ENCODE measurements at places on chromosomes 1 and 21.
A peak's percentile ranks its signal among the peaks of the same experiment; 100 is the strongest.

GRCh38 chr21:46193829-46194373 lies 9.6 kb upstream of the SPATC1L start:
- DNase-seq = no peak

- no peak for DNase-seq
These were observed 75.0 kb downstream of the IGSF21 start for GRCh38 chr1:18182398-18183160.

DNA sequence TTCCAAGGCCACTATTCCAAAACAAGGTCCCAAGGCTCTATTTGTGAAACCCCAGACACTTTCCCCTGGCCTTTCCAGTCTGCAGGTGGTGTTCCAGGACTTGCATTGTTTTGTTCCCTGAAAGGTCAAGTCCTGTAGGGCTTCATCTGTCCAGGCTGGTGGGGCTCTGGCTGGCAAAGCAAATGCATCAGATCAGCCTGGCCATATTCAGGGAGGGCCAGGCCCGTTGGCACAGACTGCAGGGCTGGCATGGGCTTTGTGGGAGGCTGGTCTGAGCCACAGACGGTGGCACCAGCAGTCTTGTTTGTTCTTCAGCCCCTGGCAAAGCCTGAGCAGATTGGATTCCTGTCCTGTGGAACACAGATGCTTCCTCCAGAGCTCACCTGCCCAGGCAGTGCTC lies 93.0 kb downstream of the SPATA46 start:
- no peak for DNase-seq

DNA sequence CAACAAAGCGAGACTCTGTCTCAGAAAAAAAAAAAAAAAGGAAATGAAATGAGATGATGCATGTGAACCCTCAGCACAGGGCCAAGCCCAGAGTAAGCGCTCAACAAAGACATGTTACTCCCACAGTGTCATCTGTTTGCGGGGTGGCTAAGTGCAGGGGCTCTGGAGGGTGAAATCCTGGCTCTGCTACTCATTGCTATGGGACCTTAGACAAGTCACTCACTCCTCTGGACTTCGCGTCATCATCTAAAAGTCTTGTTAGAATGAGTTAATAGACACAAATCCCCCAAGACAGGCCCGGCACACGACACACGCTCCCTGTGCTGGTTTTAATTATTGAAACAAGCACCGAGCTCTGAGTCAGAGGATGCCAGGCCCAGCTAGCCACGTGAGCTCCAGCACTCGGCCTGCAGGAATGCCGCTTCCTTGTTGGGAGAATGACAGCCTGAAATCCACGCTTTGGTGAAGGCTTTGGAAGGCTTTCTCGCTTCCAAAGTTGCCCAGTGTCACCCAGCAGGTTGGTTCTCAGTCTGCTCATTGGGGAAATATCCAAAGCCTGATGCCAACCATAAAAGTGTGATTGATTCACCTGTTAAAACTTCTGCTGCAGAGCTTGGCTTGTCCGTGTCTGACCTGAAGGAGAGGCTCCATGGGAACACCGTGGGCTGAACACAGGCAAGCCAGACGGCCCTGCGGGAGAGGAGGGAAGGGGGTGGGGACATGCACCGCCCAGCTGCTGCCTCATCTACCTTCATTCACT lies 36.7 kb upstream of the TARDBP start:
- no peak for DNase-seq

DNA sequence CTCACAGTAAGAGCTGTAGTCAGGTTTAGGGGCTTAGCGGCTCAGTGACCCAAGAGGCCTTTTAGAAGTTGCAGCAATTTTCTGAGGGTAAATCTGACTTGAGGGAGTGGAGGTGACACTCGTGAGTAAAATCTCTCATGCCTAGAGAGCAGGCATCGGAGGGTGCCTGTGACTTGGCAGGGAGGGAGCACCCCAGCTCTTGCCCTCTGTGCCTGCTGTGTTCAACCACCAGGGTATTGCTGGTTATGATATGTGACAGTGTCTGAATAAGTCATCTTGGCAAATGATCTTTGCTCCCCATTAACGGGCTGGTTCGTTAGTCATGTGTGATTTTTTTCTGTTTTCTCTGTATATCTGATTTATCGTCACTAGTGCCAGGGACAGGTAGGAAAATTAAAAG lies 5.9 kb downstream of the MAN1C1 start:
- no peak for DNase-seq

GRCh38 chr1:223837206-223837605 lies 8.5 kb downstream of the TP53BP2 start:
- DNase-seq = no peak

GRCh38 chr1:83026745-83027144 lies 972.2 kb downstream of the TTLL7 start:
- DNase-seq = no peak

DNA sequence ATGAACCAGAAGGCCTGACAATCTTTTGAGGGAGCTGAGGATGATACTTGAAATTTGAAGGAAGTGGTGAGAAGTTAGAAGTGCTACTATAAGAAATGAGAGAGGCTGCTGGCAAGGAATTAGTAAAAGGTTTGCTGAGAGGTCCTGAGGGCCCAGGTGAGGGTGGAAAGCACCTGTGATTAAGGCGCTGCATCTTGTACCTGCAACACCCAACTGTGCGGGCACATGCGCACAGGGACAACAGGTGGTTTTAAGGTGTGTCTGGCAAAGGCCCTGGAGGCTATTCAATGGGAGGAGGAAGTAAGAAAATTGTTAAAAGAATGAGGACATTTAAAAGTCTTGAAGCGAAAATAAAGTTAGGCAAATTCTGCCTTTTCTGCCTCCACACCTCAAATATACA lies 349.3 kb downstream of the RGS7 start:
- DNase-seq = no peak

DNA sequence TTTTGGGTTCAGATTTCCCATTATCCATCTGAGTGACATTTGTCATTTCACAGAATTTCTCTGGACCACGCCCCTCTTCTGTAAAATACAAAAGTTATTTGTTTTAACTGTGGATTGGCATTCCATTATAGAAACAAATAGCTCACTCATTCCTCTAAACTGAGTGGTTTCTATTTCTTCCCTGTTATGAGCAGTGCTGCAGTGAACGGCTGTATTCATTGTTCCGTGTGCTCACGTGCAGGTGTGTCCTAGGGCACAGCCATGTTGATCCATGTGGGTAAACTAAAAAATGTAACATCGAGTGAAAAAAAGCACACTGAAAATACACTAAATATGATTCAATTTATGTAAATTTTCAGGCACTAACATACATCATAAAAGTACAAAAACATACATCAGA lies 27.0 kb upstream of the IL12RB2 start:
- DNase-seq = no peak

GRCh38 chr21:29788752-29789151 lies 151.0 kb downstream of the GRIK1 start:
- DNase-seq = no peak

- peak; percentile 52 for DNase-seq
These were observed 85.0 kb downstream of the EPS15 start for GRCh38 chr1:51433972-51434510.

GRCh38 chr1:205047764-205048231 lies 4.8 kb downstream of the CNTN2 start:
- no peak for DNase-seq

GRCh38 chr1:23611601-23612327 lies 52.5 kb upstream of the ID3 start:
- no peak for DNase-seq

DNA sequence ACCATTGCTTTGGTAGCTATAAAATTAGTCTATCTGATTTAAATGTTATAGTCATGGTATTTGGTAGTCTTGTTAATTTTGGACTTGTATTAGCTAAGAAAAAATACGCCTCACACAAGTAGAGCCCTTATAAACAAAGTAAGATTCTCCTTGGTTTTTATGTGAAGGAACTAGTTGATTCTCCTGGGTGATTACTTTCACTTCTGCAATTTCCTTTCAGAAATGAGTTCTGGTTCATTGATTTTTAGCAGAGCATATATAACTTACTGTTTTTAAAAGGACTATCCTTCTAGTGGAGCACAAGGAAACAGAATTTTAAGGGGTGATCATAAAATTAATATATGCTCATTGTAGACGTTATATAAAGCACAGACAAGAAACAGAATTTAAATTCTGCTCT lies 120.1 kb downstream of the BACH1 start:
- no peak for DNase-seq

- DNase-seq = no peak
These were observed 210.0 kb upstream of the DAB1 start for GRCh38 chr1:57633881-57634280.

GRCh38 chr1:17661546-17662157 lies 93.5 kb upstream of the ACTL8 start:
- DNase-seq = no peak

DNA sequence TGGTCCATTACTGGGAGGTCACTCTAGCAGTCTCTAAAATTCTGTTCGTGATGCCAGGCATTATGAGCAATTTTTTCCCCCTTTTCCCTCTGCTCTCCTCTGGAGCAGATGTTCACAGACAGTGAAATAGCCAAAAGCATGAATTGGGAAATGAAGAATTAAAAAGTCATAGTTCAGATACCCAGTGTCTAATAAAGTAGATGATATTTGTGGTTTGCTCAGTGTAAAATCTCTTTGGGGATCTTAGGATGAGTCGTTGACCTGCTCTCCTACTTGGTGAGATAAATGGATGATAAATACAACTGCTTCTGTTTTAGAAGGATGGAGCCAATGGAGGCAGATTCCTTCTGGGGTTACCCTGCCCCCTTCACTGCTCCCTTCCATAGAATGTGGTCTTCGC lies 56.3 kb downstream of the KIAA0040 start:
- DNase-seq = no peak

DNA sequence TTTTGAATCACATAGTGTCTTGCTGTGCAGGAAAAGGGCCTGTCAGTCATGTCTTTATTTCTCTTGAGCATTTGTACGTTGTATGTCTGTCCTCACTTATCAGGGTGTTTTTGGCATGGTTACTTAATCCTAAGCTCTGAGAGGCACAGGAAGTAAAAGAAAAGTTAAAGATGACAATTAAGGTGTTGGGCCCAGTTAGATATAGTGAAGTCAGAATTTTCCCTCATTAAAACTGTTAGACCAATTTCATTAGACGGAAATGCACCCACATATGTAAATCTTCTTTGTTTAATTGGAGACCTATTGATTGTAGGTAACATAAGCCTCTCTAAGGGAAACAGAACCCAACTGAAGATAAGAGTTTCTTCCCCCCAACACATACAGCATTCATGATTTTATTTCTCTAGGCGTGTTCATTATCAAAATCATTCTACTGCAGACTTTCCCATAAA lies 21.9 kb downstream of the NFIA start:
- no peak for DNase-seq

- DNase-seq = no peak
These were observed 153.4 kb downstream of the DHRS3 start for GRCh38 chr1:12464598-12465056.

DNA sequence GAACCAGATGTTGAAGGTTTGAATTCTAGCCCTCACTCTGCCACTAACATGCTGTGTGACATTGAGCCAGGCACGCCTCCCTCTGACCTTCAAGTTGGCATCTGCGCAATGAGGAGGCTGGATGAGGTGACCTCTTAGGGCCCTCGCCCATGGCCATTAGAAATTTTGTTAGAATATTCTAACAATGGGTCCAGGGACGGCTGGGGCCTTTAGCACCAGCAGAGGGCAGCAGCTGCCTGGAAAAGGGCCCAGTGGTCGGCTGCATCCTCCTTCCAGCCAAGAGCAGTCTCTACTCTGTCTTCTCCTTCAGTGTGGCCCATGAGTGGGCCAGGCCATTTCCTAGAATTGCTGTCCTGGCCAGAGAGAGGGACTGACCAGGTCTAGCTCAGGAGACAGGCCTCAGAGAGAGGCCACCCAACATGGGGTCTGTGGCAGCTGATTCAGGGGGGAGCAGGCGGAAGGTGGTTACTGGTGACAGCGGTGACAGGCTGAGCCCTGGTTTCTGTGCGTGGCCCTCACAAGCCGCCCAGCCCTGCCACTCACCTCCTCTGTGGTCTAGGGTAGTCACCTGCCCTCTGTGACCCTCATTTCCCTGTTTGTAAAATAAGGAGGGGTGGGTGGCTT lies 101.3 kb upstream of the ACTL8 start:
- no peak for DNase-seq

GRCh38 chr1:152777510-152778137 lies 2.7 kb downstream of the LCE1F start:
- no peak for DNase-seq

DNA sequence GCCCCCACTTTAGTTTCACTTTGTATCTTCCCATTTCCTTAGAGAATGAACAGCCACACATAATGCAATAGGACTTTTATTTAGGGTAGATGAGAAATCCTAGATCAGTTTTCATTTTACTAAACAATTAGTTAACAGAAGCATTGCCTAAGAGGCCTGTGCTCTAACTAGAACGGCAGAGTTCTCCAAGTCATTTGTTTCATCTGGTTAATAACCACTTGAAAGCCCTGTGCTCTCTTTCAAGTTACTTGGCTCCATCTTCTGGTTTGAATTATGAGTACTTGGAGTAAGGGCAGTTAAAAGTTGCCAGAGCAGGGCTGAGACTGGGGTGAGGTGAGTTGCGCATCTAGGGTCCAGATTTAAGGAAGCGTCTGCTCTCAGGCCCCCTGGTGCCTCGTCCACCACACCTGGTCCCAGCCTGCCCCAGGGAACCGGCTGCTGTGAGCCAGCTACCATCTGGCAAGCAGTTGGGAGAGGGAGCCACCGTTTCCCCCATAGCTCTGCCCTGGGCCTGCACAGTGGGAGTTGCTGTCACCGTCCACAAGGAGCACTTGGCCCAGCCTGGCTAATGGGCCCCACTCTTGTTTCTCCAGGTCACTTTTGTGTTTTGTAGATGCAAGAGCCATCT lies 18.1 kb upstream of the SLC44A3 start:
- peak; percentile 81 for DNase-seq

DNA sequence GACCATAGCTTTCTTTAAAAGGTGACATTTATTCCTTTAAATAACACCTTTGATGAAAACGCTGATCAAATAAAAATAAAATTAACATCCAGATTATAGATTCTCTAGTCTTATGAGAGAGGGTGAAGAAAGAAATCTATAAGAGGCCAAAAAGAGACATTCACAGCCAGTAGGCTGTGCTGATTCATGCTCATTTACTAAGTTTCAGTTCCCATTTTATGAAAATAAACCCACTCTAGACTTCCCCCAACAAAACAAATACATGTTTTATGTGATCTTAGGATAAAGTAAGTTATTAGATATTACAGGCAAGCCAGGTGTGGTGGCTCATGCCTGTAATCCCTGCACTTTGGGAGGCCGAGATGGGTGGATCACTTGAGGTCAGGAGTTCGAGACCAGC lies 21.1 kb downstream of the ESRRG start:
- DNase-seq = no peak

- DNase-seq = no peak
These were observed 470 bp downstream of the PTAFR start for GRCh38 chr1:28175955-28176485.

DNA sequence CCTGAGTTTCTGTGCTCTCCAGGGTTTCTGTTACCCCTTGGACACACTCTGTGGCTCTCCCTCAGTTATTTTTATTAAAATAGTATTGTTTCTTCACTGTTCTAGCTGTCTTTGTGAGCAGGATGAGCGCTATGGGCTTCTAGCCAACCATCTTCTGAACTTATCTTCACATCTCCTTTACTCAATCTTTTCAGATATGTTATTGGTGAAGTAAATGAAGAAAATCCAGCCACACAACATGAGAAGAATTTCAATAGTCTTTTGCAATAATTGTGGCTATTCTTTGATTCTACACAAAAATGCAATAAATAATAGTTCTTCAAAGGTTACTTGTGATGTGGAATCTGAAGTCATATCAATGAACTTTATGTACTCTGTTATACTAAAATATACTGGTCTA lies 80.3 kb upstream of the CAMK1G start:
- DNase-seq = no peak
